ENCODE measurements at places on chromosomes 3 and 15. TPM values are rescaled to one million over a fixed set of nuclear protein-coding genes. Genes with fewer than 3 reads are reported as not detected.

GRCh38 chr3:185797993-185798830 lies 26.6 kb downstream of the IGF2BP2 start:
- DNase-seq: no peak

DNA sequence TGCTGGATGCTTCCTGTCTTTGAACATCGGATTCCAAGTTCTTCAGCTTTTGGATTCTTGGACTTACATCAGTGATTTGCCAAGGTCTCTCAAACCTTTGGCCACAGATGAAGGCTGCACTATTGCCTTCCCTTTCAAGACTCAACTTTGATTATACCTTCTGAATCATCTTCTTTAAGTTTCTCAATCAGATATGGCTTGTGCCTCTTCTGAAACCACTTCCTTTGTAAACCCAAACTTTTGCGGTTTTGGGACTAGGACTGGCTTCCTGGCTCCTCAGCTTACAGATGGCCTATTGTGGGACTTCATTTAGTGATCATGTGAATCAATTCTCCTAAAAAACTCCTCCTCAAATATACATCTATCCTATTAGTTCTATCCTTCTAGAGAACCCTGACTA lies 47.1 kb upstream of the CADPS start:
- DNase-seq: no peak

- no peak for DNase-seq
These were observed 25.3 kb downstream of the BFSP2 start for GRCh38 chr3:133424937-133425869.

DNA sequence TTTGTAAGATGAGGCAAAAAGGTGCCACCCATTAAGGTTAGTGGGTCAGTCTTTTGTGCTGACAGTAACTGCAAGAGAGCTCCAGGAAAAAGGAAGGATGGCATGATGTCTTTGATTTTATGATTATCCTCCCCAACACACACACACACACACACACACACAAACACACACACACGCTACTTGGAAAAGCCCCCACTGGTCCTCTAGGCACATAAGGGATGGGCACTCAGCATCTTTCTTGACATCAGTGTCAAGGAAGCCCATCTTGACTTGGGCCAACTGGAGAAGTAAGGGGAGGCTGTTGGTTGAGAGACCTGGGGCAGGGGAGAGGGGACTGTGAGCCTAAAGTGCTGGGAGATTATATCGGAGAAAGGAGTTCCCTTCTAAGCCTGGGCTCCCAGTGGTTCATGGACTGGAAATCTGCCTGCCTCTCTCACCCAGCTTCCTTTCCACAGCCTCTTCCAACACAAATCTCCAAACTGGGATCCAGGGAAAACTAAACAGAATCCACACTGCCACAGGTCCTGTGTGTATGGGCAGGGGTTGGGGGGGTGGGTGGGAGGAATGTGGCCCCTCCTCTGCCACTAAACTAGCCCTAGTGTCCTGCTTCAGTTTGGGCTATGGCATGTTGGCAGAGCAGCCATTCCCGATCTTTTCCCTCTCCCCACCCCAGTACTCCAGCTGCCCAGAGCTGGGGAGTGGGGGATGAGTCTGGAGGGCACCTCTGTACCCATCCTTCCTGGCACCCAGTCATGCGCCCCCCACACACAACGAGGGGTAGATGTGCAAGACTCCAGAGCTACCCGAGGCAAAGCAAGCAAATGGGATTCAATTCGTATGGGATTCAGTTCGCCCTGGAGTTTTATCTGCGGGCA lies 1.6 kb downstream of the AMOTL2 start:
- no peak for DNase-seq

- DNase-seq: no peak
These were observed 99.2 kb downstream of the SLMAP start for GRCh38 chr3:57855281-57855680.

DNA sequence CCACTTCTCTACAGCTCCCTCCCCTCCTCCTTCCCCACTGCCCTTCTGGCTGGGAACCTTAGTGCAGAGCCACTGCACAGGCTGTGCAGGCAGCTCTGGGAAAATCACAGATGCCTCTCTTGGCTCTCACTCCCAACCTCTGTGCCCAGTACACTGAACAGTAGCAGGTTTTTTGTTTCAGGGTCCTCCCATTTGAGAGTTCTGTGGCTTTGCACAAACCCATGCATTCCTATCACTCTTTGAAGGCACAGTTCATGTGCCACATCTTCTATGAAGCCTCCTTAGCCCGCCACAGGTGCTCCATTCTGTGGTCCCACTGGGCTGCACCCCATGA lies 103.9 kb downstream of the SNRK start:
- DNase-seq: no peak

DNA sequence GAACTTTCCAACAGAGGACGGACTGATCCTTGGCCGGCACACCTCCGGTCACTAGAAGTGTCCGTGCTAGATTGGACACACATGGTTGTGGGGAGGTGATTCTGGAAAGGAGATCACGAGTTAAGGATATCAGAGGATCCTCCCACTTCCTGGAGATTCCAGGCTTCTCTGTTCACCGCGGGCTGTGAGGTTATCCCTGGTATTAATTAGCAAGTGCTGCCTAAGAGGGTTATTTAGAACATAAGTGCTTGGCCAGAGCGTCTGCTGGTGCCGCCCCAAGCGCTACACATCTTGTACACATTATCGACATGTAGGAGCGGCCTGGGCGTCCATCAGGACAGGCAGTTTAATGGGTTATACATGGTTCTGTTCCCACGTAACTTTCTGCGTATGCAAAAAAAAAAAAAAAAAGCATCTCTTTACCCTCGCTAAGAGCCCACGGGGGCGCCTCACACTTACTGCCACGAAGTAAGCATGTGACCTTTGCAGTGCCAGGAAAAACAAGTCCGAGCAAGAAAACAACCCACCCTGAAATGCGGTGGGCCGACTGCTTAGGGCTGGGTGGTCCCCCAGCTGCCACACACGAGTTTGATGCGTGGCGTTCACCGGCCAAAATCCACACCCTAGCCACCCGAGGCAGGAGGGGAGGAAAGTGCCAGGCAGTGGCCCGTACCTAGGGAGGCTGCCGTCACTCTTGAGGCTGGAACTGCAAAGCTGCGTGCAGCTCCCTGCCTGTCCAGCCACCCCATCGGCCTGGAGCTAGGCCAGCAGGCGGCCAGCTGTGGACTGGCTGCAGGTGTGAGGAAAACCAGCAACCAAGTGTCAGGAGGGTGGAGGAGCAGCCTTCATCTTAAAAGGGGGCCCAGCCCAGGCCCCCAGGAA lies 78.0 kb downstream of the CPN2 start:
- DNase-seq: no peak

DNA sequence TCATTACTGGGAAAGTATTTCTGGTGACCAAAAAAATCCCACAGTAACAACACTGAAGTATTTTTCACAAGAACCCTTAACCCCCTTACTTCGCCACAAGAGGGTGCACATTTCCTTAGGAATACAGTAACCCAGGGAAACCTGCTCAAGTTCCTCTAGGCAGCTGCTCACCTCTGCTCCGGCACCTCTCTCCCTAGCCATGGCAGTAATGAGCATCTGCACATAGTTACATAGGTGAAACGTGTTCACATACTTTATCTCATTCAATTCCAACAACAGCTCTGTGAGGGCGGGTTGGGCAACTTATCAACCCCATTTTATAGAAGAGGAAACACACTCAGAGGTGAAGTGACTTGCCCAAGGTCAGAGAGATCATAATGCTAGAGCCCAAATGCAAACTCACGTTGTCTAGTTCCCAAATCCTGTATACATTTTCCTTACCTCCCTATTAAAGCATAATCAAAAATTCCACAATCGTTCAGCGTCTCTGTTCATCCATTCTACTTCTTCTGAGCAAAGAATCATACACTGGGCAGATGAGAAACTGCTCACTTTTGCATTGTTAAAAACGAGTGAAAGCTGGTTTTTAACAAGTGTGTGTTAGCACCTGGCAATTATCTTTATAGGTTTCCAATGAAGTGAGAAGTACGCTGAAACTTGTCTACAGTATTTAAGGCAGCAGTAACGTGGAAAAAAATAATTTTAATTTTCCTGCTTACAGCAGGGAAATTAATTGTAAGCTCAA lies 90.7 kb downstream of the IGF2BP2 start:
- DNase-seq: no peak

DNA sequence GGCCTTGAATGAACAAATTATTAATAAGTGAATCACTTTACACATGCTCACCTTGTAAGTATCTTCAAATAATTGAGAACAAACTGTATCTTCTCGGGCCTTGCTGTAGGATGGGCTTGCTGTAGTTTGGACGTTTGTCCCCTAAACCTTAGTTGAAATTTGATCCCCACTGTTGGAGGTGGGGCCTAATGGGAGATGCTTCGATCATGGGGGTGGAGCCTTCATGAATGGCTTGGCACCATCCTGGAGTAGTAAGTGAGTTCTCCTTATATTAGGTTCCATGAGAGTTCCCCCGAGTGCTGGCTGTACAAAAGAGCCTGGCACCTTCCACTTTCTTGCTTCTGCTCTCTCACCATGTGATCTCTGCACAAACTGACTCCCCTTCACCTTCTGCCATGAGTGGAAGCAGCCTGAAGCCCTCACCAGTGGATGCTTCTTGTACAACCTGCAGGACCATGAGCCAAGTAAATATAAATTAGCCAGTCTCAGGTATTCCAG lies 29.3 kb downstream of the PIGB start:
- DNase-seq: no peak

DNA sequence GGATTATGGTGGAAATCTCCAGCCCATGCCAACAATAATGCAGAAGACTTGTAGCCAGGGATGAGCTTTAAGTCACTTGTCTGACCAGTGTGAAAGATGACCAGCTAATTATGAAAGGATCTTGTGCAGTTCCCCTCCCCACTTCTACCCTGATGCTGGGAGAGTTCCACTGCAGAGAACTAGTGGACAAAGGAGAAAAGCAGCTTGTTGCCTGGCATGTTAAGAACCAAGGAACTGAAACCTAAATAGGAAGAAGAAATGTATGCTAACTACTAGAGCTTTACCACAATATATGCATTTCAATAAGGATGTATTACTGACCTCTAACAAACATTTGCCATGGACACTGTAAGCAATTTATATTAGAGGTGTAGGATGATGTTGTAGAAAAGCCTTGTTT lies 52.2 kb upstream of the CSTA start:
- no peak for DNase-seq

GRCh38 chr15:58551764-58552504 lies 120.1 kb downstream of the LIPC start:
- no peak for DNase-seq

DNA sequence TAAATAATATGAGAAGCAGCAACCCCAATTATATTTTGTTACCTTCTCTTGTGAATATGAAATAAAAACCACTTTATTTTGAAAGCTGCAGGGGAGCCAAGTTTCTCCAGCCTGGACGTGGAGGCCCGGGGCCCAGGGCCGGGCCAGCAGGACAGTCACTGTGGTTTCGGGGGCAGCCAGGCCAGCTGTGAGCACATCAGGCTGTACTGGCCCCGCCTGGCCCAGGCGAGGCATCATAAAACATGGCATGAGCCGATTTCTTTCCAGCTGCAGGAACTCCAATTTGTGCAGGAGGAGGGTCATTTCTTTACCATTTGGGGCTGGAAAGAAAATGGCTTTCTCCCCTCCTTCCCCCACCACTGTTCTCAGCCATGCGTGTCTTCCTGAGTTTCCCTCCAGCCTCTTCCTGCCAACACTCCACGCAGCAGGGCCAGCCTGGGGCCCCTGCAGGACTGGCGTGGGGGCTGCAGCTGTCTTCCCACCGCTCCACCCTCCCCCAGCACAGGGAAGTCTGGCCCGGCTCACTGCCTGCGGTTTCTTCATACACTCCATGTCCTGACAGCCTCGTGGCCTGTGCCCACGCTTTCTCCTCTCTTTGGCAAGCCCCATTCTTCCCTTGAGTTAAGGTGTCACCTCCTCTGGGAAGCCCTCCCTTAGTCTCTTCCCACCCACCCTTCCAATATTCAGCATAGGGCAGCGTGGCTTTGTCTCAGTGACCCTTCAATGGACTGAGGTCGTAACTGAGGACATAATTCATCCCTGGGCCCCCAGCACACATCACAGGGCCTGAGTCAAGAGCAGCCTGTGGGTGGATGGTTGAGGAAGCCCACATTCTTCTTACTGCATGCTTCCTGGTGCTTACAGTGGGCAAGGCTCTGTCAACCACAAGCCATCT lies 135.8 kb downstream of the CHSY1 start:
- peak; percentile 44 for DNase-seq

DNA sequence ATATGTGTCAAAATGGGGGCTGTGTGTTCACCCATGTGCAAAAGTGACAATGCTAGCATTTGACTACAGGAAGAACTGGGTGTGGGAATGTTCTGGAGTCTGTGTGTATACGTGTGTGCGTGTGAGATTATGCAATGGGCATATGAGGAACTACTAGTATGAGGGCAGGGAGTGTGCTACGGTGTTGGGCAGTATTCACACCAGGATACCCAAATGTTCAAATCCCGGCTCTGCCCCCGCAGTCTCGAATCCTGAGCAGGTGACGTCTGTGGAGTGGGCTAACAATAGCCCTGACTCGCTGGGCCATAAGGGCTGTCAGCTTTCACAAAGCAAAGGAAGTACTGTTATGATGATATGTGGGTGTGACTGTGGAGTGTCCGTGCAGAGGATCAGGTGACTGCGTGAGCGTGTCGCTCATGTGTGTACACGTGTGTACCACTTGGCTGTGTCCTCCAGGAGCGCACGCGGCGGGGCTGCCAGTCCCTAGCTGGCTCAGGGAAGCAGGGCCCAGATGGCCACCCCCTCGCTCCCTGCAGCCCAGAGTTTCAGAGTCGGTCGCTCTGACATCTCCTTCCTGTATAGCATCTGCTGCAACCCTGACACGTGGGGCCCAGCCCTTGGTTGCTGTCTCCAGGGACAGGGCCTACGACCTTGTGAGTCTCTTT lies 27.2 kb downstream of the IQSEC1 start:
- peak; percentile 23 for DNase-seq

TERC gene
- total RNA-seq: not detected

ALPK3 gene
- 201 TPM for total RNA-seq

ELL3 gene
- total RNA-seq: 0.83 TPM

DOCK3 gene
- total RNA-seq: 4.3 TPM
